ENCODE measurements at places on chromosomes 3 and 15.

- peak overlapping the region; percentile 63 for H3K4me3 ChIP-seq
- H3K27me3 ChIP-seq = no peaks in the 10 kb centered on the region
- no peaks in the 10 kb centered on the region for H3K36me3 ChIP-seq
- DNase-seq = no peak
These were observed 41.9 kb downstream of the LIPC start for GRCh38 chr15:58473724-58474123.

- no peaks in the 10 kb centered on the region for H3K27me3 ChIP-seq
- no peak overlapping the region for H3K27ac ChIP-seq
- H3K4me3 ChIP-seq = no peak overlapping the region
- DNase-seq = no peak
These were observed 1268.1 kb downstream of the OTOL1 start for GRCh38 chr3:162764808-162765071.

DNA sequence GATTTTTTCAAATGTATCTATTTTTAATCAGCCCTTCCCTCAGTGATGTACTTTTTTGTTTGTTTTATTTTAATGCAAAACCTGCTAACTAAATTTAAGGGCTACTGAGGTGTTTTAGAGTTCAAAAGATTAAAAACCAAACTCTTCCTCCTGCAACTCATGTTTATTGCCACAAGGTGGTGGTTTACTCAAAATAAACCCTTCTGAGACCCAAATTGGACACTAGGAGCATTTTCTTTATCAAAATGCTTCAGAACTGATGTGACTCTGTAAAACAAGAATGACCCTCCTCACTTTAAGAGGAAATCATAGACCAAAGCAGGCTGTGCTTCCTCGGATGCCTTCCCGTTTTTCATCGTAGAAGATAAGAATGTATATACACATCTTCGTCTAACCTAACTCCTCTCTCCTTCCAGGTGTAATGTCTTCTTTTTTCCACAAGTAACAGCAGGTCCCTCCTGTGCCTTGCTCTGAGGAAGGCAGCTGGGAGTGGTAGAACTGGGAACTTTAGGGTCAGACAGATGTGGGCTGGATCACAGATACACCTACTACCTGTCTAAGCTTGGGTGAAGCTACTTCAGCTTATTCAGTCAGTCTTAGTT is 2.9 kb upstream of the NME9 start:
- peaks cover 41% of the 10 kb centered on the region for H3K4me1 ChIP-seq
- H3K4me3 ChIP-seq = no peak overlapping the region
- H3K27me3 ChIP-seq = no peaks in the 10 kb centered on the region
- no peaks in the 10 kb centered on the region for H3K36me3 ChIP-seq
- H3K27ac ChIP-seq = no peak overlapping the region

DNA sequence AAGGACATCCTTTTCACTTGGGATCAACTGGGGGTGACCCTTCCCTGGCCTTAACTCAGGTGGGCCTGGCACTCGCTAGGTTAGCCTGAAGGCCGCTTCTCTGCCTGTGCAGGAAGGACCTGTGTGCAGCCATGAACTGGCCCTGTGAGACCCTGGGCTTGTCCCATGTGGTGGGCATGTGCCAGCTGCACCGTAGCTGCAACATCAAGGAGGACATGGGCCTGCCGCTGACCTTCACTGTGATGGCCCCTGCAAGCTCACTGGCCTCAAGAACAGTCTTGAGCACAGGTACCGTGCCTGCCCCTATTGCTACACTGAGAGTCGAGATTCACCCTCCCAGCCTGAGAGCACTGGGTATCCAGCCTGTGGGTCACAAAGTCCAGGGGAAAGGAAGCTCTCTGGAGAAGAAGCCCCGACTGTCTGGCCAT is 43.0 kb downstream of the SAXO2 start:
- no peaks in the 10 kb centered on the region for H3K36me3 ChIP-seq
- no peaks in the 10 kb centered on the region for H3K27me3 ChIP-seq
- no peak overlapping the region for H3K4me3 ChIP-seq
- peaks cover 8% of the 10 kb centered on the region for H3K4me1 ChIP-seq

DNA sequence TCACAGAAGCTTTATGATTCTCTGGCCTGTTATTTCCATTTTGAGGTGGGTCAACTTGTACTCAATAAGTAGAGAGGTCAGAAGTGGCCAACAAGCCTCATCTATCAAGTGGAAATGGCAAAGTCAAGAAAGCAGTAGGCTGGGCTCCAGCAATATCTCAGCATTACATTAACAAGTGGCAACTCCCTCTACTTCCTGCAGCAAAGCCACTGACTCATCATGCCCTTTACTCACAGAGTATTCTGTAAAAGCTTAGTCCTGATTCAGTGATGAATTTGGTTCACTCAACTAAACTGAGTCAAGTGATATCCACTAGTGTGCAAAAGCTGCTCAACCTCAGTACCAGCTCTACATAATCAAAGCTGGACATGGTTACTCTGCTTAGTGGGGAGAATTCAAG is 954.6 kb downstream of the EPHA3 start:
- no peak overlapping the region for H3K4me3 ChIP-seq
- no peaks in the 10 kb centered on the region for H3K36me3 ChIP-seq
- no peak for DNase-seq

DNA sequence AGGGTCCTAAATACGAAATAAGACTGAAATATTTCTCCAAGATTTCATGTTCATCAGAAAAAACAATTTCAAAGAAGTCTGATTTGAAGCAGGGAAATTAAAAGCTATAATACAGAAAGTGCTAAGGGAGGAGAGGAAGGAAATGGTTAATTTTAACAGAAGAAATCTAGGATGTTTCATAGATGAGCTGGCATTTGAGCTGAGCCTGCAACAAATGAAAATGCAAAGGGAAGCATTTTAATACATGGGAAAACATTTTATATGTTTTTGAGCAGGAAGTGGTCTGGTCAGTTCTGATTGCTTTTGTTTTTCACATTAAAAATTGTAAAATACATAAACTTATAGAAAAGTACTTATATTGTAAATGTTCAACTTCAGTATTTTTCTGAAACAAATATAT is 17.2 kb upstream of the RAP2B start:
- H3K4me3 ChIP-seq = no peak overlapping the region
- DNase-seq = no peak
- H3K36me3 ChIP-seq = no peaks in the 10 kb centered on the region

- H3K27me3 ChIP-seq = peaks cover 34% of the 10 kb centered on the region
- no peaks in the 10 kb centered on the region for H3K36me3 ChIP-seq
- no peak overlapping the region for H3K4me3 ChIP-seq
- no peak overlapping the region for H3K27ac ChIP-seq
- H3K4me1 ChIP-seq = no peaks in the 10 kb centered on the region
These were observed 34.7 kb downstream of the RPL22L1 start for GRCh38 chr3:170835336-170835735.

- H3K4me1 ChIP-seq = peaks cover 16% of the 10 kb centered on the region
- DNase-seq = peak; percentile 30
- peaks cover 2% of the 10 kb centered on the region for H3K36me3 ChIP-seq
- H3K4me3 ChIP-seq = no peak overlapping the region
These were observed 1.5 kb downstream of the SMAD6 start for GRCh38 chr15:66703540-66703941.

GRCh38 chr3:153404157-153404556 is 242.1 kb downstream of the RAP2B start:
- no peak for DNase-seq
- no peak overlapping the region for H3K27ac ChIP-seq
- no peak overlapping the region for H3K4me3 ChIP-seq
- H3K36me3 ChIP-seq = no peaks in the 10 kb centered on the region
- H3K27me3 ChIP-seq = no peaks in the 10 kb centered on the region
- H3K4me1 ChIP-seq = peaks cover 16% of the 10 kb centered on the region

- H3K36me3 ChIP-seq = no peaks in the 10 kb centered on the region
- no peak overlapping the region for H3K27ac ChIP-seq
- no peaks in the 10 kb centered on the region for H3K4me1 ChIP-seq
These were observed 498.4 kb upstream of the ALCAM start for GRCh38 chr3:104868291-104868690.

DNA sequence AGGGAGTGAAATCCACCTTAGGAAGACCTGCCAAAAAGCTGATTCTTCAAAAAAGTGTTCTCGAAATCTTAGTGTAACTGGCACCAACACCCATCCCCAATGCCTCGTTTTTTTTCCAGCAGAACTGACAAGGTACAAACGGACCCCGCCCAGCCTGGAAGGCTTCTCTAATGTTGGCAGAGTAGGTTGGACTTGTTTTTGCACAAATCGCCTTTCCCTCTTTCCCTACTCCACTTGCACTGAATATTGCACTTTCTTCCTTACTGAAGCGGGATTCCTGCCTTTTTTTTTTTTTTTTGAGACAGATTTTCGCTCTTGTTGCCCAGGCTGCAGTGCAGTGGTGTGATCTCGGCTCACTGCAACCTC is 544 bp upstream of the TIMMDC1 start:
- H3K4me3 ChIP-seq = peak overlapping the region; percentile 100
- peak overlapping the region; percentile 99 for H3K27ac ChIP-seq
- no peaks in the 10 kb centered on the region for H3K27me3 ChIP-seq

- no peaks in the 10 kb centered on the region for H3K36me3 ChIP-seq
- no peak overlapping the region for H3K4me3 ChIP-seq
- no peak overlapping the region for H3K27ac ChIP-seq
- peaks cover 20% of the 10 kb centered on the region for H3K27me3 ChIP-seq
These were observed 26.6 kb downstream of the SHOX2 start for GRCh38 chr3:158079599-158079998.

DNA sequence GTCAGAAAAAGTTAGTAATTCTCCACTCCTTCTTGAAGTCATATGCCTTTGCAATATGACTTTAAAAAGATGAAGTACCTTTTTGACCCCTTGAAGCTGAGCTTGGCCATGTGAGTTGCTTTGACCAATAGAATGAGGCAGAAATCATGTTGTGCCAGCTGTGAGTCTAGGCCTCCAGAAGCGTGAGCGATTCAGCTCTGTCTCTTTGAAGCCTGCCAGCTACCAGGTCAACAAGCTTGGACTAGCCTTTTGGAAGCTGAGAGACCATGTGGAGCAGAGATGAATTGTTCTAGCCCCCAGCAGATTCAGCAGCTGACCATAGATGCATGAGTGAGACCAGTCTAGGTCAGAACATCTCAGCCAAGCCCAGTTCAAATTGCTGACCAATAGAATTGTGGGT is 69.8 kb upstream of the EOMES start:
- H3K27me3 ChIP-seq = no peaks in the 10 kb centered on the region
- no peaks in the 10 kb centered on the region for H3K36me3 ChIP-seq
- no peak overlapping the region for H3K27ac ChIP-seq
- DNase-seq = no peak
- H3K4me1 ChIP-seq = peaks cover 5% of the 10 kb centered on the region
- no peak overlapping the region for H3K4me3 ChIP-seq

GRCh38 chr3:156554515-156554841 is 439 bp downstream of the SSR3 start:
- no peak for DNase-seq
- H3K4me3 ChIP-seq = peak overlapping the region; percentile 98
- H3K27me3 ChIP-seq = no peaks in the 10 kb centered on the region
- H3K27ac ChIP-seq = peak overlapping the region; percentile 95

GRCh38 chr3:71972031-71972430 is 187.1 kb upstream of the PROK2 start:
- DNase-seq = no peak
- no peak overlapping the region for H3K4me3 ChIP-seq
- peaks cover 2% of the 10 kb centered on the region for H3K36me3 ChIP-seq
- peaks cover 3% of the 10 kb centered on the region for H3K4me1 ChIP-seq

DNA sequence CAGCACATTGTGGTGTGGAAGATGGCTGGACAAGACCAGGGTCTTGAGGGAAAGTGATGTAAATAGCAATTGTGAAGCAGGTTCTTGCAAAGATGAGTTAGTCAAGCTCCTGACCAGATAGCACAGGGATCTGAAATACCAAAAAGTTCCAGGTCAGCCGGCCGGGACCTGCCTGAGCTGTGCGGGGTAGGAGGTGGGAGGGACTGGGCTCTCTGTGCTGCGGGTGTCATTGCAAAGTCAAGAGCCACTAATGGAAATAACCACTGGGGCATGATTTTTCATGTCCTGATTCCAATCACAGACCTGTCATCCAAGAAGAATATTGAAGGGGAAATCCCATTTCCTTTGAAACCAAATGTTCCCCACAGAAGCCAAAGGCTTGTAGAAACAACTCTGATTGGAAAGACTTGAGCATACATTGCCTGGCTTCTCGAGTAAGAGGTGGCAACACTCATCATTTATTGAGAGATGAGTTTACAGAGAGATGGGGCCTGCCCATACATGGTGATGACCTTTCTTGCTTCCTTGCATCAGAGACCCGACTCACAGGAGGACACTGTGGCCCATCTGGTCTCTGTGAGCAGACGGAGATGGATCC is 44.2 kb upstream of the KY start:
- H3K4me1 ChIP-seq = no peaks in the 10 kb centered on the region
- DNase-seq = no peak
- no peaks in the 10 kb centered on the region for H3K27me3 ChIP-seq
- no peak overlapping the region for H3K4me3 ChIP-seq
- no peak overlapping the region for H3K27ac ChIP-seq
- no peaks in the 10 kb centered on the region for H3K36me3 ChIP-seq

DNA sequence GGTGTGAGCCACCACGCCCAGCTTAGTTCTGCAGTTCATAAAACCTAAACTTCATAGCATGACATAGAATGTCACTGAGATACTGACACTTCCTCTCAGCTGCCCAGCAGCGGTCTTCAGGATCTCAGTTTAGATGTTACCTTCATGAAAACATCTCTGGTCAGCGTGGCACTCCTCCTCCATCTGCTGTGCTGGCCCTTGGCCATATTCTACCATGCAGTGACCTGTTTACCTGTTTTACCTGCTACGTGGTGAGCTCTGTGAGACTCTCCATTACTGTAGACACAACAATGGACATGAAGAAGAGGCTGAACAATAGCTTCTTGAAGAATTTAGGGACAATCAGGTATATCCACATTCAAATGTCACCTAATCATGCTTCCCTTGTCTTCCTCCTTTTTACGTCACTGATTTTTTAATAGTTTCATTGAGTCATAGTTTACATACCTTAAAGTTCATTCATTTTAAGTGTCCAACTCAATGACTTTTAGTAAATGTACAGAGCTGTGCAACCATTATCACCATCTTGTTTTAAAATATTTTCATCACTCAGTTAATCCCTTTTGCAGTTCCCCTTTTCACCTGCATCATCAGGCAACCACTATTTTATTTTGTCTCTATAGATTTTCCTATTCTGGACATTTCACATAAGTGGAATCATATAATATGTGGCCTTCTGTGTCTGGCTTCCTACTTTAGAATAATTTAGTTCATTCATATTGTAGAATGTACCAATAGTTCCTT is 32.2 kb upstream of the PTPN23 start:
- H3K36me3 ChIP-seq = no peaks in the 10 kb centered on the region
- DNase-seq = no peak
- no peak overlapping the region for H3K4me3 ChIP-seq
- no peak overlapping the region for H3K27ac ChIP-seq
- H3K4me1 ChIP-seq = no peaks in the 10 kb centered on the region

DNA sequence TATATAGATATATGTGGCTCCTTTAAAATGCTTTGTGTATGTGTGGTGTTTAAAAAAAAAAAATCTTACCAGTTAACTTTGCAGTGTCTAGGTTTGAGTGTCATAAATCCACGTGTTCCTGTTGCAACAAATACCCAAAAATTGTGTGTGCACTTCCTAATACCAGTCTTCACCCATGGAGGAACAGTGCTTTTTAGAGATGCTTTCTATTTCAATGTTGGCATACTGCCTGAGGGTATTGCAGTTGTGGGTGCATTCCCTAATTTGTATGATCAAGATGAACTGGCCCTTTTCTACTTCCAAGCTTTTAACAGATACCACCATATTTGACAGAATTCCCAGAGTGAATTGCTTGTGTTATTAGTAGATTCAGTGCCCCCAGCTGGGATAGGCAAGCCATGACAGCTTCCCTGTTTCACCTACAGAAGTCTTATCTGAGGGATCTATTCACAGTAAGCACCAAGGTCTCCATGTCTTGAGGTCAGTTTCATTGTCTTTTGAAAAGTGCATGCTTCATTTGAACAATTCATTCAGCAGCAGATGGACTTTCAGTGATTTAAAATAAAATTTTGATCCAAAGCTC is 68.9 kb upstream of the GOLGA6B start:
- no peaks in the 10 kb centered on the region for H3K4me1 ChIP-seq
- peak overlapping the region; percentile 71 for H3K27ac ChIP-seq
- H3K27me3 ChIP-seq = no peaks in the 10 kb centered on the region
- H3K36me3 ChIP-seq = peaks cover 9% of the 10 kb centered on the region
- no peak overlapping the region for H3K4me3 ChIP-seq

Measured in activated T-cell treated with anti-CD3 and anti-CD28 coated beads, Interleukin-2, amount 50 U/mL, for 72 hours (primary cell).